NCI-H2081 (cell line): ENCODE measurements at places on chromosomes 11 and 22.

DNA sequence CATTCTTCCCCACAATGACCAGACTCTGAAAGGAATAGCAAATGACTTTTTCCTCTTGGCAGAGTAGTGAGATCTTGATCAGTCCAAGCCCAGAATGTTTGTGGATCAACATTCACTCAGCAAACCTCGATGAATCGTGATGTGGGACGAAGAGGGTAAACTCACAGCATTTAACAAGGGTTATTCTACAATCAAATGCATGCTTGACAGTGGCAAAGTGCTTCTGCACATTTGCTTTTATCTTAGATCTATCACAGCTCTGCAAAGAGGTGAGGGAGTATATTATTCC lies 31.8 kb downstream of the TMPRSS5 start:
- DNase-seq, result no peak

DNA sequence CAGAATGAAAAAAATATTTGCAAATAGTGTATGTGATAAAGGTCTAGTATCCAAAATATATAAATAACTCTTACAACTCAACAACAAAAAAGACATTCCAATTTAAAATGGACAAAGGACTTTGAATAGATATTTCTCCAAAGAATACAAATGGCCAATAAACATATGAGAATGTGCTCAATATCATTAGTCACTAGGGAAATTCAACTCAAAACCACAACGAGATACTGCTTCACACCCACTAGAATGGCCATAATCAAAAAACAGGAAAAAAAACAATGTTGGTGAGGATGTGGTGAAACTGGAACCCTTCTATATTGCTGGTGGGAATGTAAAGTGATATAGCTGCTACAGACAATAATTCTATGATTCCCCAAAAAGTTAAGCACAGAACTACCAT lies 38.6 kb upstream of the RPS13 start:
- DNase-seq, result no peak

GRCh38 chr11:47607380-47607779 lies 13.2 kb upstream of the C1QTNF4 start:
- no peak for DNase-seq

GRCh38 chr11:119779195-119780071 lies 50.4 kb upstream of the NECTIN1 start:
- no peak for DNase-seq

GRCh38 chr11:59247531-59248227 lies 35.0 kb upstream of the MPEG1 start:
- no peak for DNase-seq

DNA sequence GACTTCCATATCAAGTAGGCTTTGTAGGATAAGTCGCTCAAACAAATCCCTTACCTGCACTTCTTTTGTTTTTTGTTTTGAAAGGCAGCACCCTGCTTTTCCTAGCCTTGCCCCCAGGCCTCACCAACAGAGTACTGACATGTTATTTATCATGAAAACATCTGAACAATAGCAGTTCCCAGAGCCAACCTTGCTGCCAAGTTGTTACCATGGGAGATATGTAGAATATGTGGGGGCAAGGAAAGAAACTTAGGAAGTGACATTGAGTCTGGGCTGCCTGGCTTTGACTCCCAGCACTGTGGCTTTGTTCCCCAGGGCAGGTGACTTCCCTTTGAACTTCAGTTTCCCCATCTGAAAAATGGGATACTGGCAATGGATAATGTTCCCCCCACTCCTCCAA lies 53.4 kb upstream of the CRYBB3 start:
- DNase-seq, result no peak

DNA sequence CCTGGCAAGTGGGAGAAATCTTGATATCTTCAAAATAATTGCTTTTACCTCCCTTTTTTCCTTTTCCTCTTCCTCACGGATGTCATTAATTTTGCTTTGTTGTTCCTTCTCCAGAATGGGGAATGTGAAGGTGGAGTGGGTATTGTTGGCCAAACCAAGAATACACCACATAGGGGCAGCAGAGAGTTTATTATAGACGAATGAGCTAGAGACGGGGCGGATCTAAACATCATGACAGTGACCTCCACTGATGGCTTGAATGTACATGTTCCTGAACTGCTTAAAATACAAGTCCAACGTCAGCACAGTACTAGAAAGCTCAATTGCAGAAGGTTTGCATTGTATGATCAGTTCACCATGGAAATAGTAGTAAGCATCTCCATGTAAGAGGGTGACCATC lies 122.3 kb upstream of the SNX19 start:
- no peak for DNase-seq

GRCh38 chr11:131481971-131482370 lies 111.6 kb downstream of the NTM start:
- no peak for DNase-seq

- no peak for DNase-seq
These were observed 110.6 kb downstream of the FAM76B start for GRCh38 chr11:95678988-95679387.

DNA sequence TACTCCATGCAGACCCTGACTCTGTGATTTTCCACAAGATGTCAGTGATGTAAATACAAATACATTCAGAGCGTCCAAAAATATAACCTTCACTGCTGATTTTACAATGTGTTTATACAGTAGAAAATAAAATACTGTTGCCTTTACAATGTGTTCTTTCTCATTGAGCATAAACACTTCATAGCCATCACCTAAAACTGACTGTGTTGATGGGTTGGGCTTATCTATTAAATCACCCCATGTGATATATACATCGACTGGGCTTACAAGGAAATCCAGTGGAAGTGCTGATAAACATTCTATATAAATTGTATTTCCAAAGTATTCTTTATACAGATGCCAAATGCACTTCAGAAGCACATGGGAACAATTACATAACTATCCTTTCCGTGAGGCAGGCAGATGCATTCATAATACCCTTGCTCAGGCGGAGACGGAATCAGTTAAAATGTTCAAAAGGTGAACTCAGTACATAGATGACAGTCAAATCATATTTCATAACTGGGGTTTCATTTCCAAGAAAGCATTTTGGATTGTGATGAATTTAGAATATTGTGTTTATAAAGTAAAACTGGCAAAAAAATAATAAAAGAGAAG lies 27.7 kb downstream of the DDI1 start:
- DNase-seq, result no peak

DNA sequence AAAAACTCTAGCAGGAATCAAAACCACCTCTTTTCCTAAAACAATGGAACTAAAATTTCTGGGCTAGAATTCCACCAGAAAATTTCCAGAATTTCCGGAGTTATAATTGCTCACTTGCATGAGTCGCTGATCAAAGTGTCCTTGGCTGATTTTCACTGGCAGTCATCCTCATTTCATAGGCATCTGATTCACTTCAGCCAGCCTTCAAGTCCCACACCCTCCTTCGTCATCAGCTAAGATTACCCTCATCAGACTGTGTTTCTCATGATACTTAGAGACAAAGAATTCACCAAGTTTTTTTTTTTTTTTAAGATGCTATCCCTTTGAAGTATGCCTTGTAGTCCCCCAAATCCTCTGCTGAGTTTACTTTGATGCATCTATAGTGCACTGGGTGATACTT lies 71.5 kb upstream of the RAB38 start:
- DNase-seq, result no peak

DNA sequence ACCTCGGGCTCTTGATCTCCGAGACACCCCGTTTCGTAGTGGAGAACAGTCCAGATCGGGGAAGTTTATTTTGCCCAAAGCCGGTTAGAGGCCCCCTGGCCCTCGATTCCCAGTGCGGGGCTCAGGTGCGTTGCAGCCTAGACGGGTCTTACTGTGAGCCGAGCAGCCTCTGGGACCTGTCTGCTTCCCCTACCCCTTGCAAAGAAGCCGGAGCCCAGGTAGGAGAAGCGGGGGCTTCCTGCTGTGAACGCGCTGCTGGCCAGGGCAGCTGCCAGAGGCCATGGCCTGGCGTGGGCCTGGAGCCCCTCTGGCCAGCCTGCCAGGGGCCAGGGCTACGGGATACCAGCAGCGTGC lies 621 bp downstream of the TSPO start:
- no peak for DNase-seq

GRCh38 chr22:18950141-18950540 lies 14.0 kb upstream of the PRODH start:
- no peak for DNase-seq

DNA sequence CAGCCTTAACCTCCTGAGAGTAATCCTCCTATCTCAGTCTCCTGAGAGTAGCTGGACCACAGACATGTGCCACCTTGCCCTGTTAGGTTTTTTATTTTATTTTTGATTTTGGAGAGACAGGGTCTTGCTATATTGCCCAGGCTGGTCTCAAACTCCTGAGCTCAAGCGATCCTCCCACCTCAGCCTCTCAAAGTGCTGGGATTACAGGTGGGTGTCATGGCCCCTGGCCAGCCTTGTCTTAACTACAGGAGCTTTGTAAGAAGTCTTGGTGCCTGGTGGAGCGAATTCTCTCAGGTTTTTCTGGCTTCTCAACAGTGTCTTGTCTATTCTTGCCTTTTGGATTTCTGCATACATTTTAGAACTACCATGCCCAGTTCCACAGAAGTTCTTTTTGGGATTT lies 546.4 kb downstream of the TBC1D22A start:
- DNase-seq, result no peak

- DNase-seq, result peak; percentile 23
These were observed 51.3 kb downstream of the BTG4 start for GRCh38 chr11:111460856-111461255.

GRCh38 chr11:16468735-16469453 lies 112.5 kb upstream of the SOX6 start:
- DNase-seq, result no peak
